WTC11 (cell line): ENCODE measurements at places on chromosomes 1 and 21. TPM values are rescaled to one million over a fixed set of nuclear protein-coding genes. Genes with fewer than 3 reads are reported as not detected.

DNA sequence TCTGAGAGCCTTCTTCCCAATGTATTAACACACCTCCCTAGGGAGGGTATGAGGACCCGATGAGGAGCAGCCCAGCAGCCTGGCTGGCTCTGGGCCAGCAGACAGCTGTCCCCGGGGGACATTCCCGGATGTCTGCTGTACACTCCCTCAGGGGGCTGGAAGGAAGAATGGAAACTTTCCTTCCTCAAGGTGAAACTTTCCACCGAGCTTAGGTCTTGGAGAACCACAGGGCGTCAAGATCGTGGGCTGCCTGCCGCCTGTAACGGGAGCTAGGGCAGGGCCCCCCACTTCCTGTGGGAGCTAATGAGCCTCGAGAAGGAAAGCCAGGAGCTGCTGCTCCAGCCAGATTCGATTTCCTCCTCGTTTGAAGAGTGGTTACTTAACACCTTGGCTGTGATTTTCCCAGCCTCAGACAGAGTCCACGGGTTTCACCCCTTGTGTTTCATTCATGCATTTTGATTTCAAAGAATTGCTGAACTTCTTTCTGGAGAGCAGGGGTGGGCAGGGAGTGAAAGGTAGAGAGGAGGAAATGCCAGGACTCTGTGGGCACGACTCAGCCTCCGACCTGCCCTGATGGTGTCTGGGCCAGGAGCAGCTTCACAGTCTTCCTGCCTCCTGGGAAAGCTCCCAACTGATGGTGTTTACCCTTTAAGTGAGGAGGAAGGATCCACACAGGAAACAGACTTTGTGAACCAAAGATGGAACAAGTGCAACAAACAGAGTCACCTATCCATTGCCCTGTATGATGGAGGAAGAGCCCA, 29.7 kb downstream of the UBE2T start:
- H3K4me1 ChIP-seq, result peaks cover 15% of the 10 kb centered on the region
- H3K27ac ChIP-seq, result no peak overlapping the region
- H3K4me3 ChIP-seq, result no peak overlapping the region

DNA sequence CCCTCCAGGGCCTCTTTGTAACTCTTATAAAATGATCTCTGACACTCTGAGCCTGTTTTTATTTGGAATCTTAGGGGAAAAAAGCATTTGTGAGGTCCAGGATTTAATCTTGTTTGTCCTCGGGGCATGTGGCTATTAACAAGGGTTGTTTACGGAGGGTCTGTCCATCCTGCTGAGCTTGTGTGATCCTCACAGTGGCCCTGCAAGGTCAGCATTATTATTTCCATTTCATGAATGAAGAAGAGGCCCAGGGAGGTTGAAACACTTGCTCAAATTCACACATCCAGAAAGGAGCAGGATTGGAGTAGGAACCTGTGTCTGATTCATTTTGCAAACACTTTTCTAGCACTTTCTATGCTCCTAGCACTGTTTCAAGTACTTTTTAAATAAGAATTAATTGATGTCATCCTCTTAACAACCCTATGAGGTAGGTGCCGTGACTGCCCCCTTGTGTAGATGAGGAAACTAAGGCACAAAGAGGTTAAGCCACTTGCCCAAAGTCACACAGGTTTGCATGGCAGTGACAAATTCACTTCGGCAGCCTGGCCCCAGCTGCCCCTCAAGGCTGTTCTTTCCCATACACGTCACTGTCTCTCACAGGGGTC, 178.9 kb downstream of the MIS18A start:
- peaks cover 18% of the 10 kb centered on the region for H3K4me1 ChIP-seq
- H3K27me3 ChIP-seq, result peaks cover 3% of the 10 kb centered on the region
- no peak for DNase-seq
- H3K36me3 ChIP-seq, result no peaks in the 10 kb centered on the region

Gene NAV1
- 41.0 to 51.0 TPM (median 46.2 TPM) in 3 replicates for total RNA-seq

DNA sequence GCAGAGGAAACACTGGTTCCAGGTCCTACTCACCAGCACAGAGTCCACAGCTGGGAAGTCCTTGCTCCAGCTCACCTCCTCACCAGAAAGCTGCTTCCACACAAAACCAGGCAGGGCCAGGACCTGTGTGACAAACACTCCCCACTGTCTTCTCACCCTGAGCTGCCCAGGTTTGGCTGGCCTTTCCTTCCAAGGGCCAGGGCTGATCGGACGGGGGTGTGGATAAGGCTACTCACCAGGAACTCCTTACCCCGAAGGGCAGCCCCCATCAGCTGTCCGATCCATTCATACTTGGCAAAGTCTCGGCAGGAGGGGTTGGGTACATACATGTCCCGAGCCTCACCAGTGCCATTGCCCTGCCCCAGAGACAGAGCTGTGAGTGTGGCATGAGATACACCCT, 5.4 kb downstream of the HECTD3 start:
- DNase-seq, result no peak
- H3K27ac ChIP-seq, result no peak overlapping the region
- peaks cover 7% of the 10 kb centered on the region for H3K4me1 ChIP-seq
- H3K36me3 ChIP-seq, result peaks cover 24% of the 10 kb centered on the region
- H3K27me3 ChIP-seq, result peaks cover 5% of the 10 kb centered on the region; the same call in 1 of the 2 replicates

DNA sequence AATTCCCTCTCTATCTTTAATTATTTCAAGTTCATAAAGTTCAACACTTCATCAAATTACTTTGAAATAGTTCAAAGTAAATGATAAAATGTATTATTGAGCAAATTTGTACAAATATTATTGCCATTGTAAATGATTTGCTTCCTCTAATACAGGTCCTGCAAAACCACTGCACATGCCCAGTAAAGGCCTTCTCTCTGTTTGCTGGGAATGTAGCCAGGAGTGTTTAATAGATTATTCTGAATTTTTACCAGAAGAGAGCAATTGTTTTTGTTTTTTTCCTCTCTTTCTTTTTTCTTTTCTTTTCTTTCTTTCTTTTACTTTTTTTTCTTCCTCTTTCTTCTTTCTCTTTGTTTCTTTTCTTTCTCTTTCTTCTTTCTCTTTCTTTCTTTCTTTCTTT, 486.3 kb downstream of the PTBP2 start:
- DNase-seq, result no peak
- H3K36me3 ChIP-seq, result no peaks in the 10 kb centered on the region
- no peak overlapping the region for H3K4me3 ChIP-seq
- H3K27me3 ChIP-seq, result no peaks in the 10 kb centered on the region

Gene SH3D21
- total RNA-seq, result 22.1 to 29.3 TPM (median 26.9 TPM) in 3 replicates

GRCh38 chr1:205144751-205145150, 23.0 kb upstream of the RBBP5 start:
- no peak overlapping the region for H3K4me3 ChIP-seq
- no peak for DNase-seq
- peaks cover 14% of the 10 kb centered on the region for H3K36me3 ChIP-seq
- H3K27me3 ChIP-seq, result no peaks in the 10 kb centered on the region

Gene SCMH1
- 14.9 to 19.4 TPM (median 17.2 TPM) in 3 replicates for total RNA-seq

Gene CIART
- total RNA-seq, result 7.8 to 10.5 TPM (median 8.1 TPM) in 3 replicates

GRCh38 chr1:152954436-152954835, 7.4 kb downstream of the SPRR5 start:
- H3K4me1 ChIP-seq, result no peaks in the 10 kb centered on the region
- peaks cover 4% of the 10 kb centered on the region for H3K27me3 ChIP-seq
- no peaks in the 10 kb centered on the region for H3K36me3 ChIP-seq
- H3K4me3 ChIP-seq, result no peak overlapping the region

Gene PDE9A
- total RNA-seq, result 44.8 to 46.3 TPM (median 46.1 TPM) in 3 replicates

Gene VSIG8
- total RNA-seq, result not detected in 3 replicates

- H3K27me3 ChIP-seq, result no peaks in the 10 kb centered on the region; the same call in 1 of the 2 replicates
- peaks cover 7% of the 10 kb centered on the region for H3K4me1 ChIP-seq
- H3K4me3 ChIP-seq, result no peak overlapping the region
- H3K36me3 ChIP-seq, result no peaks in the 10 kb centered on the region
- H3K27ac ChIP-seq, result no peak overlapping the region
Observed at GRCh38 chr1:42046761-42047507, 106.3 kb upstream of the GUCA2B start.

Gene ACP6
- total RNA-seq, result 31.5 to 35.6 TPM (median 33.3 TPM) in 3 replicates

DNA sequence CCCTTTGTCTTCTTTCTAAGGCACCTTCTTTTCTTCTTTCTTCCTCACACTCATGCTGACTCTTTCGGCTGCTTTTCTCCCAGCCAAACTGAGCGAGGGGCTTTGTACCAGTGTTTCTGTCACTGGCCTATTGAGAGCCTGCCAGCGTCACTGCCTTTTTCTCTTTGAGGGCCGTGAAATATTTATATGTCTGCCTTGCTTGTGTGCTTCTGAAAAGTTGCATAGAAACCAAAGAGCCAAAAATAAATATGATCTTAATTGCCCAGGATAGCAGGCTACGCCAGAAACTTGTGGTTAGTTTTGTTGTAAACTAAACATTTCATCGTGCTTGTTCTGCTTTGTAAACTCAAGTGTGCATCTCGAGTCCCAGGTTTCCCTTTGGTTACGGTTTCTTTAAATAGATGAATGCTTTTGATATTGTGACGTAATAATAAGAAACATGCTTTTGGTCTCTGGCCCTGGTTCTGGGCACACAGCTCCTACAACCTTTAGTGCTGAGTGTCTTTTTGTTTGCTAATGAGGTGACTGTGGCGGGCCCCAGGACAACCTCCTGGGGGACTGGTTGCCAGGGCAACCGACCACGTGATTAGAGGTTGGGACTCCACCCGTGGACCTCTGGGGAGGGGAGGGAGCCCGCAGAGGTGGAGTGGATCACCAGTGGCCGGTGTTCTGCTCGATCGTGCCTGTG, 10.8 kb downstream of the SLC37A1 start:
- peak overlapping the region; percentile 72; the same call in 1 of the 2 replicates for H3K27ac ChIP-seq
- H3K4me3 ChIP-seq, result peak overlapping the region; percentile 73
- peak; percentile 53 for DNase-seq
- H3K4me1 ChIP-seq, result peaks cover 46% of the 10 kb centered on the region
- no peaks in the 10 kb centered on the region for H3K27me3 ChIP-seq

GRCh38 chr1:209443361-209443931, 140.1 kb upstream of the CAMK1G start:
- peaks cover 2% of the 10 kb centered on the region; the same call in 1 of the 2 replicates for H3K27me3 ChIP-seq
- DNase-seq, result no peak
- no peak overlapping the region for H3K27ac ChIP-seq
- H3K4me1 ChIP-seq, result peaks cover 23% of the 10 kb centered on the region
- H3K4me3 ChIP-seq, result no peak overlapping the region

DNA sequence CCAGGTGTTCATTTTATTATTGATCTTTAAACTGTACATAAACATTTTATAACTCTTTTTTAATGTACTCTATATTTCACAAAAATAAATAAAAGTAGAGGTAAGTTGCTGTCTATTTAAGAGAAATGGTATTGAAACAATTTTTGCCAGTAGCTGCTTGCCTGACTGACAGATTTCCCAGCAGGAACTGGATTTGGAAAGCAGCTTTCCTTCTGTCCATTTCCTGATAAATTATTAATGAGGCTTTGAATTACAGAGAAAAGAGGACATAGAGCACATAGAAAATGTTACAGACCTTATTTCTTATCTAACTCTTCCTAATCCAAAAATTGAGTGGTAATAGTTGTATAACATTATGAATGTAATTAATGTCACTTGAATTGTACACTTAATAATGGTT, 79.7 kb upstream of the BCL10 start:
- H3K36me3 ChIP-seq, result no peaks in the 10 kb centered on the region
- no peak overlapping the region for H3K4me3 ChIP-seq
- DNase-seq, result no peak
- peaks cover 7% of the 10 kb centered on the region for H3K4me1 ChIP-seq

- no peak overlapping the region; the same call in 1 of the 2 replicates for H3K27ac ChIP-seq
- DNase-seq, result no peak
- H3K36me3 ChIP-seq, result no peaks in the 10 kb centered on the region
Observed at GRCh38 chr1:25724201-25724600, 75.8 kb upstream of the SELENON start.

Gene UBE4B
- total RNA-seq, result 78.0 to 80.8 TPM (median 79.6 TPM) in 3 replicates

Gene ERMAP
- 2.6 to 4.2 TPM (median 3.1 TPM) in 3 replicates for total RNA-seq

Gene CD1D
- total RNA-seq, result 3.8 to 4.7 TPM (median 3.9 TPM) in 3 replicates

GRCh38 chr21:15422783-15423182, 307.0 kb upstream of the USP25 start:
- no peaks in the 10 kb centered on the region for H3K36me3 ChIP-seq
- peak overlapping the region; percentile 2; the same call in 1 of the 2 replicates for H3K4me3 ChIP-seq
- no peak for DNase-seq
- peaks cover 58% of the 10 kb centered on the region for H3K4me1 ChIP-seq
- 0 out of 2 replicates have a peak overlapping the region, but pooled peaks have one; percentile 45 for H3K27ac ChIP-seq

DNA sequence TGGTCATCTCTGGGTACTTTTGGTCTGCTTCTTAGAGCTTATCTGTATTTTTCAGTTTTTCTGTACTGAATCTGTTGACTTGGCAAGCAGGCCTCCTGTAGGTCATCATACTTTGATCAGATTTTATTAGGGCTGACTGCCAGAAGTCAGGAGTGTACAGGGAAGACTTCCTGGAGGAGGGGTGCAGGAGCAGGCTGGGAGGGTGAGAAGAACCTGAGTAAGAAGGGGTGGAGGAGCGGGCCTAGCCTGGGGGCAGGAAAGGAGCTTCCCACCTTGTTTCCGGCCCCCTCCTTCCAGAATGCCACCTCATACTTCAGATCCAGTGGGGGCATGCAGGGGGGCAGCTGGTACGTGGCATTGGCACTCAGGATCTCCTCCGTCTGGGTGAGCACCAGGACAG, 18.3 kb upstream of the IL22RA1 start:
- no peaks in the 10 kb centered on the region for H3K27me3 ChIP-seq
- DNase-seq, result no peak
- H3K36me3 ChIP-seq, result peaks cover 19% of the 10 kb centered on the region
- H3K4me3 ChIP-seq, result no peak overlapping the region

DNA sequence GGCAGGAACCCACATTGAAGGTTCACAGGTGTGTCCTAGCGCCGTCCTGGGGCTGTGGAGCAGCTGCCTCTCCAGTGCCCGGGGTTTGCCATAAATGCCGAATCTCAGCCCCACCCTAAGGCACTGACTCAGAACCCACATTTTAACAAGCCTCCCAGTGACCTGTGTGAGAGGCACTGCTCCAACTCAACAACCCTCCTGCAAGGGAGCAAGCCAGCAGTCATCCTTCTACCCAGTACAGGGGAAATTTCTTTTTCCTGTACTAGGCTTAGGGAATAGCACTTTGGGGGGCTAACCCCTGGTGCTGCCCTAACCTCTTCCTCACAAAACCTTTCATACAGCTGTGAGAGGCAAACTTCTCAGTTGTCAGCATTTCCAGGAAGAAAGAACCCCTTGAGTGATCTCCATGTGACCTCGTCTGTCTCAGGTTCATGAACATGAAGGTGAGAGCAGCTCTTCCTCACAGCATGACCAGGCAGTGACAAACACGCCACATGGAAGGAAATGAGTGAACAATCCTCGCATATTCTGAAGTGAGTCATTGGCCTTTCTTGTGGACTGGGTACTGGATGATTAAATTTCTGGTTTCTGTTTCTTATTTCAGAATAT, 11.4 kb upstream of the BCAR3 start:
- H3K36me3 ChIP-seq, result no peaks in the 10 kb centered on the region
- no peaks in the 10 kb centered on the region for H3K27me3 ChIP-seq
- H3K4me1 ChIP-seq, result peaks cover 20% of the 10 kb centered on the region
- no peak overlapping the region for H3K27ac ChIP-seq
- H3K4me3 ChIP-seq, result no peak overlapping the region
